ENCODE measurements at places on chromosomes 5 and 9.

- no peak for DNase-seq
Observed at GRCh38 chr9:125455876-125456275, 194.2 kb downstream of the GAPVD1 start.

DNA sequence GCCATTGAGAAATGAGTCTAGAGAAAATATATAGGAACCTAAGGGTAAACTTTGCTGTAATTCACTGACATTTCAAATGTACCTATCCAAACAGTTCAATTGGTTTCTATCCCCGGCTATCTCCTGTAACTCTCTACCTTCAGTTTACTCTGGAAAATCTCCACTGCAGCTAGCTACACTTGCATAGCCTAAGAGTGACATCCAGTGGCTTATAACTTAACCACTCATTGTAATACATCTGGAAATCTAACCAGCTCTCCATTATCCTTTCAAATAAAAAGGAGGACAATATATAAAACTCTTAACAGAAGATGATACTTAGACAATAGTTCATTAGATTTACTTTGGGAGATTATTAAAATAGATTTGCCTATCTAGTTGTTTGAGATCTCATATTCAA, 35.3 kb upstream of the SPDL1 start:
- DNase-seq, result no peak

GRCh38 chr9:87515006-87515405, 17.3 kb downstream of the DAPK1 start:
- DNase-seq, result no peak

DNA sequence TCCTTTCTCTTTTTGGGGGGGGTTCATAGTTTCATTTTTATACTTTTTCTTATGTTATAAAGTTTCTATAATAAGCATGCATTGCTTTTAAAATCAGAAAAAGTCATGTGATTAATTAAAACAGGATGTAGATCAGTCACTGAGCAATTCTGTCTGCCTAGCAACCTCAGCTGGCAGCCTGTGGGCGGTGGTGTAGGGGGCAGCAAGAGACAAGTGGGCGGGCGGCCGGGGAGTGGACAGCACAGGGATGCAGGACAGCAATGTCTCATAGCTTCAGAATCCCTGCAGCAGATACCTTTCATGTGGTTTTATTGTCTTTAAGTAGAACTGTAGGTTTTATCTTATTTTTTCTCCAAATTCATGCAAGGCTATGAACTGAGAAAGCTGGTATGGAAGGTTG, 101.9 kb upstream of the S1PR3 start:
- DNase-seq, result no peak

GRCh38 chr9:136303825-136304416, at the start of gene CCDC187:
CCDC187 (minus strand) TSS chr9:136304094; CDS start chr9:136303830, 264 bp downstream.
- no peak for DNase-seq

- DNase-seq, result no peak
Observed at GRCh38 chr5:126552614-126553013, 42.4 kb downstream of the ALDH7A1 start.

- DNase-seq, result no peak
Observed at GRCh38 chr5:78983601-78984438, 1.3 kb downstream of the ARSB start.

Measured in esophagus squamous epithelium (tissue), 5 donors.